ENCODE measurements at places on chromosomes 12 and 14. TPM values are rescaled to one million over a fixed set of nuclear protein-coding genes. Genes with fewer than 3 reads are reported as not detected.

Gene SLC5A8
- 1.7 TPM for total RNA-seq

Gene CHURC1
- total RNA-seq: 42.1 TPM

GRCh38 chr12:45121224-45121623 lies 70.3 kb upstream of the DBX2 start:
- DNase-seq: no peak

Gene ERBB3
- total RNA-seq: 69.5 TPM

DNA sequence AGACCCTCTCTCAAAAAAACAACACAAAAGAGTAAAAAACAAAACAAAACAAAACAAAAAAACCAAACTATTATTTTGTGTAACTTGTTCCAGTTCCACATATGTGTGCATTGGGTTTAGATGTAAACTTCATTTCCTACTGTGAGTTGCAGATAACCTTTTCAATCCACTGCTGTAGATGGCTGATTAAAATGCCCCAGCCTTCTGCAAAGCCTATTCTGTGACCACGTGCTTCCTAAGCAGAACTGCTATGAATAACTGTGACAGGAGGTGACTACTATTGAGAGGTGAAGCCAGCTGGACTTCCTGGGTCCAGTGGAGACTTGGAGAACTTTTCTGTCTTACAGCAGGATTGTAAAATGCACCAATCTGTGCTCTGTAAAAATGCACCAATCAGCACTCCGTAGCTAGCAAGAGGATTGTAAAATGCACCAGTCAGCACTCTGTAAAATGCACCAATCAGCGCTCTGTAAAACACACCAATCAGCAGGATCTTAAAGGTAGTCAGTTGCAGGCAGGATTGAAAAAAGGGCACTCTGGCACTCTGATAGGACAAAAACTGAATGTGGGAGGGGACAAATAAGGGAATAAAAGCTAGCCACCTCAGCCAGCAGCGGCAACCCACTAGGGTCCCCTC lies 10.3 kb upstream of the ELK3 start:
- DNase-seq: no peak

Gene BDKRB1
- total RNA-seq: 0.20 TPM

Gene PLEKHD1
- 0.20 TPM for total RNA-seq
